ENCODE measurements at places on chromosomes 11 and 22.

DNA sequence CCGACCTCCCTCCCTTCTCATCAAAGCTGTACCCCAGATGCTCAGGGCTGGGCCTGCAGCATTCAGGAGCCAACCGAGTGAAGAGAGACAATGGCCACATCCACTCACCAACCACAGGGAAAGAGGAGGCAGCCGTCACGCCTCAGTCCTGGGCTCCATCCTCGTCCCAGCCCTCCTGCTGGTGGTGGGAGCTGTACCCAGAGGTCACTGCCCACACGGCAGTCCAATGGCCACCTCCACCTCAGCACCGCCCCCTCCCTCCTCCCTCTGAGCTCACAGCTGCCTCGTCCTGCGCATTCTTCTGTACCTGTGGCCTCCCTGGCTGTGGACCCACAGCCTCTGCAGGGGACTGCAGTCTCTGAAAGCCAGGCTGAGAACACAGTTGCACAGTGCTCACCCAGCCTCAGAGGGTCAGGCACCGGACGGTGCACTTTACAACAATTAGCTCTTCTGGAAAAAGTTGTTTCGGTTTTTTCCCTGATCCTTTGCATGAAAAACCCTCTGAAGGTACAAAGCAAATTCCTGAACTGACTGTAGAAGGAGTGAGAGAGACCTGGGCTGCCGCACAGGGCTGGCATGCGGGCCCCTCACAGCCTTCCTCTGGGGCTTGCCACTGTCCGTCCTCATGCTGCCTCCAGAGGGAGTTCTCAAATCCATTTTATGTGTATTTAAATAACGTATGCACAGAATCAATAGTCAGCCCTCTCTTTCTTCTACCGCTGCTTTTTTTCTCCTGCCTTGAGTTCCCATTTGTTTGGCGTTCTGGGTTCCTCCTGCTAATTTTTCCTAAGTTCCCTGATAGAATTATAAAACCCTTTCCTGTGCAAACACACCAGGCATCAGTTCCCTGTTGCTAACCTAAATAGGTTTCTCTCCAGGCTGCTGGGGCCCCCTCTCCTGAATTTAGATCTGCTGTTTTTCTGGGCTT, 52.7 kb downstream of the PHF21B start:
- no peak for DNase-seq

- DNase-seq, result no peak
Measured at GRCh38 chr11:73317803-73318202, 9.7 kb downstream of the ARHGEF17 start.

DNA sequence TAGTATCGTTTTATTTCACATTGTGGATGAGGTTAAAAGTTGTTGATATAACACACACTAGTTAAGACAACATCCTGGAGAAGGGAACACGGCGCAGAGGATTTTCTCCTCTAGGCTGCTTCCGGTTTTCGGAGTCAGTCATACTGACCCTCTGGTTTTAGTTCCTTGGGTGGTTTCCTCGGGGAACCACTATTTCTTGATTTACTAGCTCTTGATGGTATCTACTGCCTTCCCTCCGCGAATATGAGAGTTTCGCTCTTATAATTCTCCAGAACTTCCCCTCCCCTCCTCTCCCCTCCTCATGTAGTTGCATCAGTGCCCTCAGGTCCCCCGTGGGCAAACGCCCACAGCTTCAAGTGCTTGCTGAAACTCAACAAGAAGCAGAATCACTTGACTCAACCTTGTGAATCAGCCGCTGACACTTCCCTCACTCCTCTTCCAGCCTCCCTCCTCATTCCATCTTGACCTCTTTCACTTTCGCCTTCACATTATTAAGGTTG, 15.9 kb upstream of the APOBEC3A start:
- DNase-seq, result no peak

DNA sequence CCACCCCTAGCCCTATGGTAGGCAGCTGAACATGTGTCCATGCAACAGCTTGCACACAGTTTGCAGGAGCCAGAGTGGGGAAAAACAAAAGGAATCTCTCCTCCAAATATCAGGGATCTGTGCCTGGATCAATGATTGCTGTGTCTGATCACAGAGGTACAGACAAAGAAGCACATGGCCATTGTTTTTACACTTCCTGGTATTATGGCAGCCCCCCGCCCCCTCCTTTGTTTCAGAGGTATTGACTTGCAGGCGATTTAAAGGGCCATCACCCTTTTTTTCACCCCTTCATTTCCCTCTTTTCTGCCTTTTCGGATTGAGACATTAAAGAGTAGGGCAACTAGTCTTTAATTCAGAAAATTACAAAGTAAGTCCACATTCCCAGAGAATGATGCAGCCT, 453.0 kb upstream of the LUZP2 start:
- DNase-seq, result no peak

DNA sequence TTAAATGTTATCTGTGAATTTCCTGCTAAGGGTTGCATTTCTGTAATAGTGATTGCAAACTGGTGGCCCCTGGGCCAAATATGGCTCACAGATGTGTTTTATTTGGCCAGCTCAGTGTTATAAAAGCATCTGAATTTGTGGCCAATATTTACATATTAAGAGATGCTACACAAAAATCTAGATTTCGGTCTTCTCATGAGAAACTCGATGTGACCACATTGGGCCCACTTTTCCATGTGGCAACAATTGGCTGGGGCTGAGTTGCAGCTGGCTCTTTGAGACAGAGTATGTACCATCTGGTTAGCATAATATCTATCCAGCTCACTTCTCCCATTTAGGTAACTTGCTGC, 244.5 kb upstream of the POU2AF2 start:
- DNase-seq, result no peak

DNA sequence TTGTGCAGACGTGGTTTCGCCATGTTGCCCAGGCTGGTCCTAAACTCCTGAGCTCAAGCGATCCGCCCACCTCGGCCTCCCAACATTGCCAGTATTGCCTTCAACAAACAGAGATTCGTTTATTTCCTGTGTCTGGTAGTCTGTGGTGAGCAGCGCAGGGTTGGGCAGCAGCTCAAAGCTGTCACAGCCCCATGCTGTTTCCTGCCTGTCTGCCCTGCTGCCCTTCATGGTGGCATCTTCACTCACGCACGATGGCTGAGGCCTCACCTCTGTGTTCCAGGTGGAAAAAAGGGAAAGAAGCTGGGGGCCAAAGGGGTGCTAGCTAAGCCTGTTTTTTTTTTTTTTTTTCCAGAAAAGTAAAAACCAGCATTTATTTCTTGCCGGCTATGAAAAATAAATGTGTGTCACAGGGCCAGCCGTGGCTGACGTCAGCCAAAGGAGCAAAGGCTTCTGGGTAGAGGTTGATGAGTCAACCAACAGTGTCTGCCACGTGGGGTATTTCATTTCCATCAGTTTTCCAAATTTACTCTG, 28.8 kb downstream of the TBC1D22A start:
- DNase-seq, result peak; percentile 49

DNA sequence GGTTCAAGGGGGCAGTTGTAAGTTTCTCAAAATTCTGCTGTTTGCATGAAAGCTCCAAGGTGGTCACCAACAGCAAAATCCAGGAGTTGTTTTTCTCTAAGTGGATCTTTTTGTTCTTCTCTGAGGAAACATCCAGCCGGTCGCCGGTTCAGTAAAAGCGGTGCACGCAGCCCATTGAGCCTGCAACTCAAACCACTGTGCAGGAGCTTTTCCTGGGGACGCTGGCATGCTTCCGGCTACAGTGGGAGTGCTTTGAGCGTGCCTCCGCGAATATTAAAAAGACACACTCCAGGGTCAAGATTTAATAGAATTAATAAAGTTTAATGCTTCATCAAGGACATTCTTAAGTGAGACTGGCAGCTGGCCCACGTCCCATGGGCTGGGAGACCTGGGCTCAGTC, 25.4 kb downstream of the IGF2 start:
- DNase-seq, result no peak

GRCh38 chr11:130694488-130695045, 221.7 kb downstream of the SNX19 start:
- DNase-seq, result no peak

- no peak for DNase-seq
Measured at GRCh38 chr11:125449565-125449964, 46.5 kb downstream of the FEZ1 start.

- DNase-seq, result no peak
Measured at GRCh38 chr11:11247086-11247485, 106.0 kb downstream of the CSNK2A3 start.

GRCh38 chr11:26593691-26594090, 21.6 kb upstream of the MUC15 start:
- DNase-seq, result no peak

GRCh38 chr11:19557720-19558140, 154.9 kb upstream of the NAV2 start:
- no peak for DNase-seq

DNA sequence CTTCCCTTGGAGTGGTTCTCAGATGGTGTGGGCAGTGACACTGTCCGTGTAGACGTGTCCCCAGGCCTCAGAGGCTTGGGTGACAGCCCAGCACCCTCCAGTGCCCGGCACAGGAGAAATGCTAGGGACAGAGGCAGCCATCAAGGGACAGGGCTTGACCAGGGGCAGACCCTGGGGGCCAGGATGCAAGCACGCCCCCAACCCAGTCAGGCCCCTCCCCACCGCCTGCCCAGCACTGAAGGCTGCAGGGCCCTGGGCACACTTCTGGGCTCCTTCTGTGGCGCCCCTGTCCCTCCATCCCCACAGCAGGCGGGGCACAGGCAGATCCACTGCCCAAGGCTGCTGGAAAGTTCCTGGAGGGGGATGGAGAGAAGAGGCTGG, 11.1 kb downstream of the IGF2 start:
- no peak for DNase-seq

- DNase-seq, result no peak
Measured at GRCh38 chr11:2518111-2518982, 73.5 kb downstream of the KCNQ1 start.

GRCh38 chr11:94786264-94787126, 18.3 kb downstream of the AMOTL1 start:
- no peak for DNase-seq

GRCh38 chr11:76236092-76236999, 30.0 kb upstream of the WNT11 start:
- peak; percentile 10 for DNase-seq

DNA sequence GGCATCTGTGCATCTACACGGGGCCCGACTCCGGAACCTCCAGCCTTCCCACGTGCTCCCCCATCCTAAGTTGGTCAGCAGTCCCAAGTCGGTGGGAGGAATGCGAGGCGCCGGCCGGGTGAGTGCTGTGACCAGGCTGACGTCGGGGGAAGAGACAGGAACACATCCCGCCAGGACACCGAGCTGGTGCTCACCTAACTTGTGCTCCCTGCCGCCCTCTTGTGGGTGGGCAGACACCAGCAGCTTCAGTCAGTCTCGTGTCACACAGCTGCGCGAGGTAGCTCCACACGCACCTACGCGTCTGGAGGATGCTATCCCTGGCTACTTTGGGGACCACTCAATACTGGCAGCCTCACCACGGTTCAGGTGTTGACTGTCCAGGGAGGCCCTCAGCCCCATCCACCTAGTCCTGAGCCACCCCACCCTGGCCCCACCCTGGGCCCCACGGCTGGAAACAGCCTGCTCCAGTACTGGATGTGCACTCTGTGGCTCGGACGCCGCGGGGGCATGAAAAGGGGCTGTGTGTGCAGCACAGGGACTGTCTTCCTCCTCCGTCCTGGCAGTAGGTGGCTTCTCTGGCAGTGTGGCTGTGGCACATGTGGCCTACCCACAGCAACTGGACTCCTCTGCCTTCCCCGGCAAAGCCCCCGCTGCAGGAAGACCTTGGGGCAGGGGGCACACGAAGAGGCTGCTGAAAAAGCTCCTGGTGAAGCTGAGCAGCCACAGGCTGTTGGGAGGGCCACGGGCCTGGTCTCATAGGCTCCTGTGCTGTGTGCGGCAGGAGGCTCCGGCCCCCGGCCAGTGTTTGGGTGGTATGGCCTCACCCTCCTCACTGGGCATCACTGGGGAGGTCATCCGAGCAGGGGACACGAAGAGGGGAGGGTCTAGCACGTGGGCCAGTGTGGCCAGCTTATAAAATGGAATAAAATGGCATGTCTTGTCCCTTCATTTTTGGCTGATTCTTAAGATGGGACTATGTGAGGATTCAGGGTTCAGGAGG, 11.2 kb upstream of the BID start:
- peak; percentile 56 for DNase-seq

- DNase-seq, result no peak
Measured at GRCh38 chr11:57240007-57240406, 3.0 kb upstream of the APLNR start.

- DNase-seq, result no peak
Measured at GRCh38 chr22:49763696-49764095, 64.0 kb downstream of the BRD1 start.

- DNase-seq, result peak; percentile 59
Measured at GRCh38 chr11:134331354-134332188, at the start of gene GLB1L2. Gene GLB1L2, plus strand, starts transcription at chr11:134331988. Its CDS starts 74 bp downstream, at chr11:134332062.

- no peak for DNase-seq
Measured at GRCh38 chr22:48320048-48320682, 1507.5 kb downstream of the BRD1 start.

- DNase-seq, result no peak
Measured at GRCh38 chr11:112995423-112996090, 34.3 kb downstream of the NCAM1 start.

GRCh38 chr22:31244943-31245451, 32.9 kb downstream of the LIMK2 start:
- DNase-seq, result no peak

- DNase-seq, result no peak
Measured at GRCh38 chr11:28401446-28401845, 293.3 kb downstream of the METTL15 start.

GRCh38 chr11:112971195-112971594, 10.0 kb downstream of the NCAM1 start:
- no peak for DNase-seq

DNA sequence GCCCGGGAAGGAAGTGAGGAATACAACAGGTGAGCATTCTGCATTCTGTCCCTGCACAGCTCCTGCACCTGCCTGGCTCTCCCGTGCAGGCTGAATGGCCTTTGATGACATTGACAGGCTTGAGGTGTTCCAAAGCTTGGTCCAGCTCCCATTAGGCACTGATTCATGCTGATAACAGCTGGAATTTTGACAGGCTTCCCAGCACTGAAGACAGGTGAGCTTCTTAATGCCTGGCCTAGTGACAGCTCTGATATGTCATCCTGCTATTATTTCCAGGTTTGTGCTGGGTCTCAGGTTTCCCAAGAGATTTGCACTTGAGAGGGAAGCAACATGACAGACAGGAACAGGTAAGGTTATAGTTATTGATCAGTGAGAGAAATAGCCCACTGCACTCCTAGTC, 58.0 kb upstream of the MTNR1B start:
- no peak for DNase-seq

Data from stimulated activated CD4-positive, alpha-beta T cell treated with anti-CD3 and anti-CD28 coated beads, Interleukin-1b, Interleukin-23, amount 100 ng/mL, for 1 hour (primary cell).